DMS79 (cell line): ENCODE measurements at places on chromosomes 7 and 10.
A peak's percentile ranks its signal among the peaks of the same experiment; 100 is the strongest.

DNA sequence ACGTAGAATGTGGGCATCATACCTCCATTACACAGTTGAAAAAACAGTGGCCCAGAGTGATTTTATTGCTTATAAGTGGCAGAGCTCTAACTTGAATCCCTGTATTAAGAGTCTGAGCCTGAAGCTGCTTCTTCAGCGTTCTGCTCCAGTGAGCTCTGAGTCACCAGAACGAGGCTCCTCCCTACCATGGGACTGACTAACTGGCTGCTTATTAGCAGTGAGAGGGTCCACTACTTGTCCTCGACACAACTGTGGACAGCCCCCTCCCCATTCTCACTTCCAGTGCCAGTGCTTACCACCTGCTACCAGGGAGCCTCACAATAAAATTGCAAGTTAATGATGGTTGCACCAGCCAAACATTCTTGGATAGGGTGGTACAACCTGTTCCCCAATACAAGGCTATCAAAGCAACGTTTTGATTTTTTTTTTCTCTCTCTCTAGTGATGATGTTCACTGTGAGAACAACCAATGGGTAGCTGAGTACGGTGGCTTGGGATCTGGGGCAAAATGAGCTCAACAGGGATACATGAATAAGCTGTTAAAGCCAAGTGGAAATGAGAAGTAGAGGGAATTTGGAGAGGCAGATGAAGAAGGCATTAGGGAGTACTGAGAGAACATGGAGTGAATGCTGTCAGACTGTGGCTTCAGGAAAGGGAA, 2.7 kb upstream of the NRG3 start:
- DNase-seq = no peak

DNA sequence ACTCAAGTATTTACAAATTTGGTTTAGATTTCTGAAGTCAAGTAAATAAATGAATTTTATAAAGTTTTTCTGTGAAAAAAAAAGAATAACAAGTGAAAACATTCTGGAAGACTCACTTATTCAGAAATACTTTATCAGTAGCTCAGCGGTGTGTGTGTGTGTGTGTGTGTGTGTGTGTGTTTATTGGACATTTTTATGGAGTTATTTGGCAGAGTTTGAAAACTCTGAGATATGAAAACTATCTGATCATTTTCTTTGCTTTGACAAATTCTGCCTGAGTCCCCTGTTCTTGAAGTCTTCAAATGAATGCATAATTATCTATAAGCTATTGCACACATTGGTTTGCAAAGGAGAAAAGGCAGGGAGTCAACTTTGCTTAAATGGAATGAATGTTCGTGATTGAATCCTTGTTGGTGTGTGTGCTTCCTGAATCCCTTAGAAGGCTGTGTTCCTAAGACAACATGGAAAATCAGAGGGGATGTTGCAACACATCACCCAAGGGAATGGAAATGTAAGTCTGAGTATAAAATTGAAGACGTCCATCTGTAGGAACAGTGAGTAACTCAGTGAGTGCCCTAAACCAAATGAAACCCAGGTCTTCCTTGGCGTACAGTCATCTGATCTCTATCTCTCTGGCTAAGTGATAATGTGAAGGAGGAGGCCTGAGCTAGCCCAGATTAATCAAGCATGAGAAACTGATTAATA, 160.9 kb downstream of the REEP3 start:
- no peak for DNase-seq

GRCh38 chr10:88528806-88529570, 54.1 kb downstream of the RNLS start:
- no peak for DNase-seq

GRCh38 chr7:16350634-16351033, 70.7 kb downstream of the CRPPA start:
- DNase-seq = no peak

GRCh38 chr7:23404546-23405239, 65.6 kb downstream of the IGF2BP3 start:
- no peak for DNase-seq

DNA sequence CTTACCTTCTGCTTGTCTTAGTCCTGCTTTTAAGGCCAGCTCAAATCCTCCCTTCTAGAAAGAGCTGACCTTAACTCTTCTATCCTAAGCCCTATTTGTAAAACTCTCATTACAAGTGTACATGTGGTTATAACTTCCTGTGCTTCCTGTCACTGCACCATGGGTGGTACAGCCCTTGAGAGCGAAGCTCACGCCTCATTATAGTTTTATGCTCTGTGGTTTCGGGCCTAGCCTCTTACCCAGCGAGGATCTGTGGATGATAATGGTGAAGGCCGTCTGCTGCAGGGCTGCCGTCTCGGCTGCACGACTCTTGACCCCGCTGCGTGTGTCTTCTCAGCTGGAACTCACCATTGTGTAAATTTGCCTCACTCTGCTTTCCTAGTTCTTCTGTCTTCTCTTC, 74.6 kb downstream of the CUL1 start:
- peak; percentile 42 for DNase-seq

GRCh38 chr7:29881724-29882123, 75.4 kb downstream of the WIPF3 start:
- no peak for DNase-seq

DNA sequence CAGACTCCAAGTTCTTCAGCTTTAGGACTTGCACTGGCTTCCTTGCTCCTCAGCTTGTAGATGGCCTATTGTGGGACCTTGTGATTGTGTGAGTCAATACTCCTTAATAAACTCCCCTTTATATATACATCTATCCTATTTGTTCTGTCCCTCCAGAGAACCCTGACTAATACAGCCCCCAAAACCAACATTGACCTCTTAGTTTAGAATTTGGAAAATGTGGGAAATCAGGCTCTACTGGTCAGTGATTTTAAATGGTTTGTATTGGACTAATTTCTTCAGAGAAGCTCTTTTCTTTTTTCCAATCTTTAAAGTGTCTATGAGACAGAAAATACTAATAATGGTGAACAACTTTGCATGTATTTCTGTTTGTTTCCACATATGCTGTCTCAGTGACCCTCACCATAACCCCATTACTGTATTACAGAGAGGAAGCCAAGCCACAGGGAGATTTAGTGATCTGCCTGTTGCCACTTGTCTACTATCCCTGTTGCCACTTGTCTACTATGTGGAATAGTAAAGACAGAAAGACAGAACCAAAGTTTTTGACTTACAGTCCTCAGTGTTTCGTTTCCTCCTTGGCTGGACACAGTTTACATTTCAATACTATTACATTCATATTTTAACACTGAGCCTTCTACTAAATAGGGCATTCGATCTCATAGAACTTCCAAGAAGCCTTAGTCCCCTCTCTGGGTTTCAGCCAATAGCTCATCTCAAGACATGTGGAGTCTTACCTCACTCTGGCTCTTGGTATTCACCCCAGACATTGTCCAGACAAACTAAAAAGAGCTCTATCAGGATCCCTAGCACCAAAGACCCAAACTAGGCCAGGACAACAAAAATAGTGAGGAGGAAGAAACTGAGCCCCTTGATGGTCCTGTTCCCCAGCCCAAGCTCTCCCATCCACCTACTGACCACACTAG, 121.0 kb downstream of the AKR1D1 start:
- DNase-seq = no peak

DNA sequence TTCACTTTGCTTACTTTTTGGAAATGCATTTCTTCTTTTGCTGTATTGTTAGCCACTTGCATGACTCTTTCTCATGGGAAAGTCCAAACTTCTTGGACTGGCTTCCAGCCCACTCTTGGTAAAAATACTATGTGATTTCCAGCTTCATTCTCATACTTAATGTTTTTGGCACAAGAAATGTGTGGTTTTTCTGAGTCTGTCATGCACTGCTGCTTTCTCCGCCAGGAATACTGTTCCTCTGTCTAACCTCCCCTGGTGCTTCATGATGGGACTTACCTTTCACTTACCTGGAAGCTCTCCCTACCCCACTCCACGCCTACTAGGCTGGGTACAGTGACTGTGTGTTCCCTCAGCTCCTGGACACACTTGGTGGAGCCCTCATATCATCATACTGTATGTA, 18.7 kb downstream of the MGAM2 start:
- DNase-seq = no peak

- DNase-seq = no peak
These were observed 15.2 kb downstream of the GPR85 start for GRCh38 chr7:113071465-113071864.

DNA sequence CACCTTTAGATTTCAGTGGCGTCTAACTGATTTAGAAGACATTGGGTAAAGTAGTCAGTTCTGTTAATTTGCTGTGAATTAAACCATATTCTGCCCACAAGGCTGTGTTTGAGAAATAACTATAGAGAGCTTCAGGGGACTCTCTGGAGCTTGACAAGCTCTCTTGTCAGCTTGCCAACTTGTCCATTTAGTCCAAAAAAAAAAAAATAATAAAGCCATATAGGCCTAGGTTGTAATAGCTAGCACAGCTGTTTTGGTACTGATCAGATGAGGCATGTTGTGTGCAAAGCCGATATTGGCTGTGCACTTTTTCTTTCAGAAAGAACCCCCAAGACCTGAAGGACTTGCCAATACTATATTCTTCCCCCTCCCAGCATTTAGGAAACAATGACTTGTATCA, 20.2 kb upstream of the ZNF282 start:
- DNase-seq = peak; percentile 21

DNA sequence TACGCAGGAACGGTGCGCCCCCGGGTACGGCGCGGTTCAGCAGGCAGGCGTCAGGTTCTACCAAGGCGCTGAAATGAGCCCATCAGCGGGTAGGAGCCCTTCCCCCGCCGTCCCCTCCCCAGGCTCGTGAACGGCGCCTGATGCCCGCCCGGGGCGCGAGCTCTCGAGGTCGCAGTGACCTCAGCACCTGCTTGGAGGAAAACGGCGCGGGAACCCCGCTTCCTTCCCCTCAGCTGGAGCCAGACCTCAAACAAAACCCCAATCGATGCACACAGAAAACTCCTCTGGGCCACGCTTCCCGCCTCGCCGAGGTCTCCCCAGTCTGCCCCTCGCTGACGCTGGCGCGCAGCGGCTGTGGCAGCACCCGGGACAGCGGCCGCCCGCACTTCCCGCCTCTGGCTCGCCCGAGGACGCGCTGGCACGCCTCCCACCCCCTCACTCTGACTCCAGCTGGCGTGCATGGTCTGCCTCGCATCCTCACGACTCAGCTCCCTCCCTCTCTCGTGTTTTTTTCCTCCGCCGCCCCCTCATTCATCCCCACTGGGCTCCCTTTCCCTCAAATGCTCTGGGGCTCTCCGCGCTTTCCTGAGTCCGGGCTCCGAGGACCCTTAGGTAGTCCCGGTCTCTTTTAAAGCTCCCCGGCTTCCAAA, 514 bp upstream of the GAD2 start:
- peak; percentile 50 for DNase-seq

DNA sequence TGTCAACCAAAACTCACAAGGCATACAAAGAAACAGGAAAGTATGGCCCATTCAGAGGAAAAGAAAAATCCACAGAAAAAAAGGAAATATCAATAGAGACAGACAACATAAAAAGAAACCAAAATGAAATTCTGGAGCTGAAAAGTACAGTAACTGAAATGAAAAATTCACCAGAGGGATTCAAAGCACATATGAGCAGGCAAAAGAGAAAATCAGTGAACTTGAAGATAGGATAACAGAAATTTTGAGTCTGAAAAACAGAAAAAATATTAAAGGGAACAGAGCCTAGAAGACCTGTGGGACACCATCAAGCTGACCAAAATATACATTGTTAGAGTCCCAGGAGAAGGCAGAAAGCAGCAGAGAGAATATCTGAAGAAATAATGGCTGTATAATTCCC, 60.6 kb downstream of the XPNPEP1 start:
- no peak for DNase-seq

DNA sequence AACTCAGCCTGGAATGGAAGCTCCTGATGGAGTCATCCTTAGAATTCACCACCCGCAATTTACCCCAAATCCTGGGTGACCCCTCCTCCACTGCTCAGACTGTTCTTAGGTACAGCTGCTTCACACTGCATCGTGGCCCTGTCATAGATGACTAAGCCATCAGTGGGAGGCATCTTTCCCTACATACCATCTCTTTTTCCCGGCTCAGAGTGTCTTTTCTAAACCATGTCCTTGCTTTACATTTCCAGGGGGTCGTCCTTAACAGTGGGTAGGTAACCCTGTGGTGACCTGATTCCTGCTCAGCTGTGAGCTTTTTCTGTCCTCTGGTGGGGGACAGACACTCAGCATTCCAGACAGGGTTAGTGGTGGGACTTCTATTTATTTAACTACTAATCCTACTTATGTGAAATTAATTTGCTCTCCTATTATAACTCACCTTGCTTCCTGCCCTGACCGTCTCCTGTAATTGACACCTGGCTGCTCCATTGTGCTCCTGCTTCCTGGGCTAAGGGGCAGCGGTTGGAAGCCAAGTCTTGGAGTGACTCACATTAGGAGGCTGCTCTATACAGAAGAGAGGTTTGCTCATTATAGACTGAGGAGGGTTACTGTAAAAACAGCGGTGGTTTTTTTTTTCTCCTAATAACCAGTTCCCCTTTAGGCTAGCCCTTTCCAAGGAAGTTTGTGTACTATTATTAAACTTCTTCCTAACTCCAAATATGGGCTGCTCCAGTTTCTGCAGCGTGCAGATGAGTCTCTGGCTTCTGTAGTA, 40.6 kb downstream of the PYROXD2 start:
- no peak for DNase-seq

- no peak for DNase-seq
These were observed 777.7 kb downstream of the LRMDA start for GRCh38 chr10:76209135-76209534.

GRCh38 chr10:102473445-102474331, 22.3 kb upstream of the C10orf95 start:
- DNase-seq = no peak

GRCh38 chr7:20189852-20190251, 27.3 kb downstream of the MACC1 start:
- DNase-seq = no peak

DNA sequence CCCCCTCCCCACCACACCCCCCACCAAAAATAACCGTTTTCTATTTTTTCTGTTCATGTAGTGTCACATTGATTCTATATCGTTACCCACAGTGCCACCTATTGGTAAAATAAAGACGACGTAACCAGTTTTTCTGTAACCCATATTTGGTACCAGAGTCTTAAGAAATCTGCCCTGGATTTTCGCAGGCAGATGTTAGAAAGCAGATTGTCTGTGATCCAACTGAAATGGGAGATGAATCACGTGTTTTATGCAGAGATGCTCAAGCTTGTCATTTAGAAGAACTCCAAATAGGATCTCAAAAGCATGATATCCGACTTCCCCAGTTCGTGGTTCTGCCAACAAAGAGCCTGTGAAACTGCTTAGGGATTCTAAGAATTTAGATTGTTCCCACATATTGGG, 261.1 kb upstream of the CSTF2T start:
- no peak for DNase-seq

DNA sequence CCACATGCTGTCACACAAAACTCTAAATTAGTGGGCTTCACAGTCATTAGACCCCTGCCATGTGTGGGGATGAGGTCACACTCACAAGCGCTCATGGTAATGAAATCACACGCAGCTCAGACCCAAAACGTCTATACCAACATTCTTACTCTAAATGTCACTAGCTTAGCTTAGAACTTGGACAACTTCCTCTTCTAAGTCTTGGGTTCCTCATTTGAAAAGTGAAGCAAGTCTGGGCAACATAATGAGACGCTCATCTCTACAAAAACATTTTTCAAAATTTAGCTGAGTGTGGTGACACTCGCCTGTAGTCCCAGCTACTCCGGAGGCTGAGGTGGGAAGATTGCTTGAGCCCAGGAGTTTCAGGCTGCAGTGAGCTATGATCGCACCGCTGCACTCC, 92.7 kb upstream of the MACROH2A2 start:
- no peak for DNase-seq
